GM18507 (cell line): ENCODE measurements at places on chromosomes 6 and 20.

DNA sequence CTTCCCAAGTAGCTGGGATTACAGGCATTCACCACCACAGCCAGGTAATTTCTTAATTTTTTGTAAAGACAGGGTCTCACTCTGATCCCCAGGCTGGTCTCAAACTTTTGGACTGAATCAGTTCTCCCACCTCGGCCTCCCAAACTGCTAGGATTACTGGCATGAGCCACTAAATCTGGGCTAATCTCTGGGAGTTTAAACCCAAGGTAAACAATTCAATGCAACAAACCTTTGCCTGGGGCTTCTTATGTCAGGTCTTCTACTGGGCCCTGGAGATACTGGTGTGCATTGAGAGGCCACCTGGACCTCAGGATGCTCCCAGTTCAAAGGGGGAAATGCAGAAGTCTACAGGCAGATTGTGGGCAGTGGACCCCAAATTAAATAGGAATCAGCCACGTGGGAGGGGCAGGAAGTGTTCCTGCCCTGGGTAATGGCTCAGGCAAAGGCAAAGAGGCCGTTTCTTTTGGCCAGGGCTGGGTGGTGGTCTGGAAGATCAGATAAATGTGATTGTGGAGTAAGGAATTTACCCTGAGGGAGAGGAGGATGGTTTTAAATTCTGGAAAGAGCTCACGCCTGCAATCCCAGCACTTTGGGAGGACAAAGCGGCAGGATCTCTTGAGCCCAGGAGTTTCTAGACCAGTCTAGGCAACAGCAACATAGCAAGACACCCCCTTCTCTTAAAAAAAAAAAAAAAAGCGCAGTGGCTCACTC lies 1.3 kb upstream of the MYBL2 start:
- no peak for DNase-seq

GRCh38 chr20:12061466-12061865 lies 143.8 kb downstream of the BTBD3 start:
- DNase-seq = no peak

- DNase-seq = no peak
Observed at GRCh38 chr20:34577061-34577460, 18.5 kb downstream of the MAP1LC3A start.

- no peak for DNase-seq
Observed at GRCh38 chr6:161226009-161226964, 47.6 kb downstream of the AGPAT4 start.

- no peak for DNase-seq
Observed at GRCh38 chr20:36850759-36851158, 25.2 kb upstream of the TLDC2 start.

GRCh38 chr6:78538002-78538401 lies 329.3 kb upstream of the IRAK1BP1 start:
- DNase-seq = no peak

DNA sequence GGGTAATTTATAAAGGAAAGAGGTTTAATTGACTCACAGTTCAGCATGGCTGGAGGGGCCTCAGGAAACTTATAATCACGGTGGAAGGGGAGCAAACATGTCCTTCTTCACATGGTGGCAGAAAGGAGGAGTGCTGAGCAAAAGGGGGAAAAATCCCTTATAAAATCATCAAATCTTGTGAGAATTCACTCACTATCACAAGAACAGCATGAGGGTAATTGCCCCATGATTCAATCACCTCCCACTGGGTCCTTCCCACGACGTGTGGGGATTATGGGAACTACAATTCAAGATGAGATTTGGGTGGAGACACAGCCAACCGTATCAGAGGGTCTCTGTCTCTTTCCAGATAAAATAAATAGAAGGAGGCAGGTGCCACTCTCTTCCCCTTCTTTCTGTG lies 48.7 kb downstream of the TNFAIP3 start:
- DNase-seq = no peak

DNA sequence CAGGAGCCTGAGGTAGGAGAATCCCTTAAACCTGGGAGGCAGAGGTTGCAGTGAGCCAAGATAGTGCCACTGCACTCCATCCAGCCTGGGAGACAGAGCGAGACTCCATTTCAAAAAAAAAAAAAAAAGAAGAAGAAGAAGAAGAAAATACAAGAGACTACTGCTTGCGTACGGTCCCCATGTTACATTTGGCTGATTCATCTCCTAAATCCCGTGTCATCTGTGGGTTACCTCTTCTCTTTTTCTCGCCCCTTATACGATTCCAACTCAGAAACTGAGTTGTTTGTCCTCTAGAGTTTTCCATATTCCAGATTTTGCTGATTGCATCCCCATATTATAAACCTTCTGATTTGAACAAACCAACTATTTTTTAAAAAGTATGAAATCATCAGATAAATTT lies 62.4 kb upstream of the NELFCD start:
- no peak for DNase-seq

GRCh38 chr20:52761867-52762266 lies 210.3 kb upstream of the TSHZ2 start:
- DNase-seq = no peak

GRCh38 chr6:101398716-101399615 lies 5.5 kb downstream of the GRIK2 start:
- DNase-seq = no peak

DNA sequence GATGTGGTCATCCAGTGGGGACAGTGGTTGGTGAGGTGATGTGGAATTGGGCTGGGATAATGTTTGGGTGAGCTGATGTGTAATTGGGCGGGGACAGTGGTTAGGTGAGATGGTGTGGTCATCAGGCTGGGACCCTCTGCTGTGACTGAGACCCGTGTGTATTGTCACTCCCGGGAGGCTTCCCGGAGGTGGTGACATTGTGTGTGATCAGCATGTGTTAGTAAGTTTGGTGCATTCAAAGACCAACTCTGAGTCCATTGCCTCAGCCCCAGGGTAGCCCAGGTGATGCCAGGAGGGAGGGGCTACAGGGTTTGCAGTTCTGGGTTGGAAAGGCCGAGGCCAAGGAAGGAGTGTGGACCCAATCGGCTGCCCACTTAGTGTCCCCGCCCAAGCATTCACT lies 375.5 kb downstream of the TAF4 start:
- DNase-seq = no peak

GRCh38 chr6:166798652-166799051 lies 157.7 kb downstream of the RNASET2 start:
- no peak for DNase-seq

- no peak for DNase-seq
Observed at GRCh38 chr20:44866703-44867335, 18.7 kb upstream of the YWHAB start.

DNA sequence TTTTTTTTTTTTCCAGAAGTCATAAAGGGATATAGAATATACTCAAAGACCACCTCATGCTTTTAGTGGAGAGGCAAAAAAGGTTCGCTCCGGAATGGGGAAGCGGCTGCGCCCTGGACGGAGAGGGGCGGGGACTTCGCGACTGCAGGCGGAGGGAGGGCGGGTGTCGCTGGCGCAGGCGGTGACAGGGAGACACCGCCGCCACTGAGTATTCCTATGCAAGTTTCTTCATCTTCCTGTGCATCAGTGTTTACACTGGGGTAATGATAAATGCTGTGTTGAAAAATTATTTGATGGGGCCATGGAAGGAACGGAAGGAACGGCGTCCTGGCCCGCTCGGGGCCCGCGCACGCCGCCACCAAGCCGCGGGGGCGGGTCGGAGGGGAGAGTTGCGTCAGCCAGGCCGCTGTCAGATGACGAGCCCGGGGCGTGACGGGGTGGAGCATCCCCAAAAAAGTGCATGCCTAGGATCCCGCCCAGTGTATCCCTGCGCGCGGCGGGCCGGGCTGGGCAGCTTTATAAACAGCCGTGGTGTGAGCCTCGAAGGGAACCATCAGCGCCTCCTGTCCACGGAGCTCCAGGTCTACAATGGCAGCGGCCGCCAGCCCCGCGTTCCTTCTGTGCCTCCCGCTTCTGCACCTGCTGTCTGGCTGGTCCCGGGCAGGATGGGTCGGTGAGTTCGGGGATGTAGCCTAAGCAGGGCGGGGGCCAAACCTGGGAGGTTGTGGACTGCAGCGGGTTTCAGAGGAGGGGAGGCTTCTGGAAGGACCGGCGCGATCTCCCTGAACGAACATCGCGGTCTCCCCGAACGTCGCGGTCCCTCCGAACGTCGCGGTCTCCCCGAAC lies at the start of gene ULBP1:
TSS of gene ULBP1 (plus strand) at position 482 of the 846 bp plus-strand sequence. CDS start at position 589, 107 bp downstream.
- peak; percentile 11 for DNase-seq

GRCh38 chr6:144654506-144654905 lies 369.4 kb downstream of the UTRN start:
- no peak for DNase-seq

DNA sequence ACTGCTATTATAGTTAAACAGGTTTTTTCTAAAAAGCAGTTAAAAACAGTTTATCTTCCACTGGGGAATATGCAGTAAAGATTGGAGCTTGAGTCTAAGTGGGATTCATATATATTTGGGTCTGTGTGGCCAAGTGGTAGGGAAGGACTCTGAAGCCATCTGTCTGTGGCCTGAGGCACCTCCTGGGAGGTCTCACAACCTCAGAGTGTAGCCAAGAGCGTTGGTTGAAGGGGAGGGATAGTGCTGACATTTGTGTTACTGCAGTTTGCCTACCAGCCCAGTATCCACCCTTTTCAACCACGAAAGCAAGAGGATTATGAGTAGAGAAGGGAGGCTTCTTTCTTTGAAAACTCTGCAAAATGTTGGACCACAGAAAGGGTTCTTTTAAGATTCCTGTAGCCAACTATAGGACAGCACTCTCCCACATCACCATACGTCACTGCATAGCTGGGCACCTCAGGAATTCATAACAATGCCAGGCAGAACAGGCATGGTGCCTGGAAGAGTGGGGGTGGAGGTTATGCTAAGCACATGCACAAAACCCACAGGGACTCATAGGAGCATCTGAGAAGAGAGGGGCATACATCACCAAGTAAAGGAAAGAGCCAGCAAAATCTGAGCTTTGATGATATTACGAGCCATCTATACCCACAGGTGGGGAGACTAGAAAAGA lies 90.5 kb upstream of the HEY2 start:
- no peak for DNase-seq

DNA sequence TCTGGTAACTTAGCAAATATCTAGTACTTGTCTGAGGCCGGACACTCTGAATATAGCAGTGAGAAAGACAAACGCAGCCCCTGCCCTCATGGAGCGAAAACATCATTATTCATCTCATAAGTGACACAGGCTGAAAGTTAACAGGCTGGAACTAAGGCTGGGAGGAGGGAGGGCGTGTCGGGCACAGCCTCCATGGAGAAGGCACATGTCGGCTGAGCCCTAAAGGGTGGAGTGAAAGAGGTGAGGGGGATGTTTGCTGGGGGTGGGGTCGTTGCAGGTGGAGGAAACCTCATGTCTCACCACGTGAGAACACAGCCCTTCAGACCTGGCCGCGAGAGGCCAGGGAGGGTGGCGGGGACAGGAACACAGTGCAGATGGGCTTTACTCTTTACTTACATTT lies 108.8 kb upstream of the FOXC1 start:
- no peak for DNase-seq

GRCh38 chr6:121522771-121523386 lies 87.4 kb downstream of the GJA1 start:
- DNase-seq = no peak

GRCh38 chr20:63847237-63848002 lies 13.9 kb upstream of the ABHD16B start:
- no peak for DNase-seq

DNA sequence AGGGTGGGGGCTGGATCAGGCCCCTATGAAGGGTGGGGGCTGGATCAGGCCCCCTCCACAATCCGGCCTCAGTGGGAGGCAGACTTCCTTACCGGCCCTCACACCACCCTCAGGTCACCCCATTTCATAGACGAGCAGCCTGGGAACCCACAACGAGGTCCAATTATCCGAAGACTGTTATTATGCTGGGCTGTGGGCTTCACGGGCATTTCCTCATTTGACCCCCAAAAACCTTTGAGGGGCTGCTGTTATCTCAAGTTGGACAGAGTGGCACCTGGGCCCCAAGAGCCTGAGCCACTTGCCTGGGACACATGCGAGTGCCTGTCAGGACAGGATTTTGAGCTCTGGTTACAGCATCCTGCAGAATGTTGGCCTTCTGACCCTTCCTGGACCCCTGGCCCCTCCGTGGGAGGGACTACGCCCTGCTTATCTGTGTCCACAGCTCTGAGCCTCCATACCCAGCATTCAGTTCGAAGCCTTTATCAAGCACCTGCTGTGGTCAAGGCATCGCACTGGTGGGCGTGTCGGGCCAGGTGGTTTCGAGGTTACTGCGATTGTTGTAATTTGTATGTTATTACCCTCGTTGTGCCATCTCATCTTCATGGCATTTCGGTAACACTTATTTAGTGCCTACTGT lies 34.5 kb upstream of the PCMTD2 start:
- no peak for DNase-seq

GRCh38 chr6:87274660-87275274 lies 47.6 kb upstream of the SMIM8 start:
- no peak for DNase-seq

DNA sequence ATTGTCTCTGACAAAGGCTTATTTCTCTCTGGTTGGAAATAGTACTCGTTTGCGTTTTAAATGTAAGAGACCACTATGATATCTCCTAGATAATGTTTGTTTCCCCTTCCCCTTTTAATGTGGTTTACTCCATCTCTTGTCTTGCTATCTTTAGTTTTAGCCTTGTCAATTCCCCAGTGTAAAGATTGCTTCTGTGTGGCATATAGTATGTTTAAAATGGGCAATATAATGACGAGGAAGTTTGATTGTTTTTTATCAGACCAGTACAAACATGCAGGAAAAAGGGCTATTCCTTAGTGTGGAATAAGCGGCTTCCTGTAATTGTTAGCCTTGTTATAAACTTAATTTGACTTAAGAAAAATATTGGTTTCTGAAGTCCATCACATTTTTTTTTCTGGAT lies 3.1 kb downstream of the QKI start:
- DNase-seq = no peak

GRCh38 chr6:22042706-22043105 lies 254.1 kb downstream of the PRL start:
- DNase-seq = no peak

GRCh38 chr6:27809939-27810767 lies 102.0 kb downstream of the OR2B2 start:
- DNase-seq = no peak

GRCh38 chr6:152046118-152046517 lies 238.6 kb downstream of the ESR1 start:
- DNase-seq = no peak

GRCh38 chr6:134821928-134822864 lies 127.7 kb downstream of the ALDH8A1 start:
- DNase-seq = no peak

DNA sequence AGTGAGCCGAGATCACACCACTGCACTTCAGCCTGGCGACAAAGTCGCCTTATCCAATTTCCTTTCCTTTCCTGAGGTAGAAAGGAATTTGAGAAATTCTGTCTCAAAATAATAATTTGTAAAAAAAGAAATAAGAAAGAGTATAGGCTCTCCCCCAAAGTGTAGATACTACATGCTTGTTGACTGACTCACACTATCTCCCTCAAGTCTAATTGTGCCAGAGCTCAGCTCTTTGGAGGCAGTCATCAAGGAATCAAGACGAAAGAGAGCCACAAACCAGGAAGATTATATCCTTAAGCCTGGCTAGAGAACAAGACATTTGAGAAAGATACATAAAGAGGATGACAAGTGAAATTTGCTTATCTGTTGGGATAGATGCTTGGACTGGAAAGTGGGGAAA lies 3.7 kb upstream of the FKBPL start:
- DNase-seq = no peak
